Astrocyte (in vitro differentiated cells and primary cell): ENCODE measurements at places on chromosomes 4 and X. TPM values are rescaled to one million over a fixed set of nuclear protein-coding genes. Genes with fewer than 3 reads are reported as not detected.

DNA sequence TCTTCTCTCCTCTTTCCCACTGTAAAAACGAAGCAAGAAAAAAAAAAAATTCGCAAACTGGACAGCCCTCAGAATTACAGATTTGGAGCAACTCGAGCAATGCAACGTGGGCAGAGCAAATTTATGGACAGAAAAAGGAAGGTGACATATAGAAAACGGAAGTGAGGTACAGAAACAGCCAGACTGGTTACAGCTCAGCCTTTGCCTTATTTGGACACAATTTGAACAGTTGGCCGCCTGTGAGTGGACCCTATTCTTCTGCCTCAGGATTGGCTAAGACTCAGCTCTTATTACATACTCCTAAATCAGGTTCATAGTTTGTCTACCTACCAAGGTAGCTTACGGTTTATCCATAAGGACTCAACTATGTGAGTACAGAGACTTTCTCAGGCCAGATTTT, 98.8 kb downstream of the SOWAHB start:
- DNase-seq = no peak

The HOPX gene
- total RNA-seq = 0.94 and 1.7 TPM in 2 replicates

DNA sequence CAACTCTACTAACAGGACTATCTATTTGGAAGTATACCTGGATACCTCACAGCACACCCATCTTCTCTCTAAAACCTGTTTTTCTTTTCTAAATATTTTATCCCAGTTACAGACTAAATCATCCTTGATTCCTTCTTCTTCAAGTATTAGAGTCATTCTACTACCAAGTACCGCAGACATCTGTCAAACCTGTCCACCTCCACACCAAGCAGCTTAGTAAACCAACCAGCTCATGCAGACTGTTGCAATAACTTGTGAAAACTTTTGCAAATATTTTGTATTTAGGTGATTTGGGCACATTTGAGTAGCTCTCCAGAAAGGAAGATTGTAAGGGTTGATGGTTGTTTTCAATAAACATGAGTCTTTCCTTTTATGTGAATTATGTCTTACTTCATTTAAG, 238.6 kb downstream of the ADAMTS3 start:
- no peak for DNase-seq

DNA sequence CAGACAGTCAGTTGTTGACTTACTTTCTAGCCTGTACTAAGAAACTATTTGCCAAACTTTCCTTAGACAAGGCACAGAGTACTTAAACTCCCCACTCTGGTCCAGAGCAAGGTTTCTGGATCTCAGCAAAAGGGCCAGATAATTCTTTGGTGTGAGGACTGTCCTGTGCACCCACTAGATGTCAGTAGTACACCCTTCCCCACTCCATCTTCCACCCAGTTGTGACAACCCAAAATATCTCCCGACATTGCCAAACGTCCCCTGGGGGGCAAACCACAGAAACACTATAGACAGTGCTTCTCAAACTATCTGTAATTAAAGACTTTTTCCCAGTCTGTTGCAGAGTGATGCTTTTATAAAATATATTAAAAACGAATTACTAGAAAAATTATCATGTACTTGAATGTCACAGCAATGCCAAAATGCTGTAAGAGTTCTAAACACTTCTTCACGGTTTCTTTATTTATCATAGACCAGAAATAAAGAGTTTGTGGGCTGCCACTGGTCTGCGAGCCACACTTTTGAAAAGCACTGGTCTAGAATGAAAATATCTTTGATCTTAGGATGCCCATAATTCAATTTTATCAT, 203.5 kb downstream of the PRDM5 start:
- peak; percentile 22 for DNase-seq

The PRPS2 gene
- 11.8 and 12.6 TPM in 2 replicates for total RNA-seq

GRCh38 chr4:36208893-36209473, 35.3 kb downstream of the ARAP2 start:
- DNase-seq = no peak

- DNase-seq = no peak
These were observed 108.5 kb upstream of the GLRA2 start for GRCh38 chrX:14420841-14421240.

GRCh38 chrX:136780241-136780640, 491 bp downstream of the ARHGEF6 start:
- no peak for DNase-seq

DNA sequence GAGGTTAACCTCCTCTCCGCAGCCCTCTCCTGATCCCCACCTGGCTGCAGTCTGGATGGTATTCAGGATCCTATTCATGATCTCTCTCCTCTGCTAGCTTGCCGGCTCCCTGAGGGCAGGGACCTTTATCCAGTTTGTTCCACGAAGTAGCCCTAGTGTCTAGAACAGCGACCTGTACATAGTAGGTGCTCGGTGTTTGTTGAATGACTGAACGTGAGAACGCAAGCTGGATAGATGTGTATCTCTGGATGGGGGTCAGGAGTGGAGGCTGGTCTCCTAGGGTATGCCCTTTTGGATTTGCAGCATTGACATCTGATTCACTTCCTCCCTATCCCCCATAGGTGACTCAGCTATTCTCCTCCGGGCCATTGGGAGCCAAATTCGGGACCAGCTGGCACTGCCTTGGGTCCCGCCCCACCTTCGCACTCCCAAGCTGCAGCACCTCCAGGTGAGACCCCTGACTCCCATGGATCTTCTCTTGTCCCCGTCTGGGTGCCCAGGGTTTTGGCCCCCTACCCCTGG, 7.3 kb downstream of the CCDC22 start:
- DNase-seq = no peak

The GRID2 gene
- 0.07 and 0.14 TPM in 2 replicates for total RNA-seq

The NDST3 gene
- 0.31 and 0.57 TPM in 2 replicates for total RNA-seq

The KLF8 gene
- total RNA-seq = 5.7 and 6.8 TPM in 2 replicates

DNA sequence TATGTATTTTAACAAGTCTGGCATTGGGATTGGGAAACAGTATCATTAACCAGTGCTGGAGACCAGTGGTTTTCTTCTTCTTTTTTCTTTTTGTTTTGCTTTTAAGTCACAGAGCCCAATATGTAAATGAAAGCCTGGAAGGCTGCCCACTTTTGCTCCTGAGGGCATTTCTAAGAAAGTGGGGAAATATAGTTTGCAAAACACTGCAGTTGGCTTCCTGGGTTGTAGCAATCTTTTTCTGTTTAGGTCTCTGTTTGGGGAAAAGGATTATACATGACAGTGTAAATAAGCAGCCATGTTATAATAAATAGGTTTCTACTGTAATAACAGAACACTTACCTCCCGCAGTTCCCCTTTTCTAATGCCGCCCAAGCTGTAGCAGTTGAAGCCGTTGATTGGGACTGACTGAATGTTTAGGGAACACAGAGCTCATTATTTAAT, 105.5 kb downstream of the TMEM164 start:
- no peak for DNase-seq

The TBC1D9 gene
- 29.6 and 31.6 TPM in 2 replicates for total RNA-seq

The PDZD11 gene
- total RNA-seq = 47.4 and 48.9 TPM in 2 replicates

The ADH4 gene
- not detected in 2 replicates for total RNA-seq

DNA sequence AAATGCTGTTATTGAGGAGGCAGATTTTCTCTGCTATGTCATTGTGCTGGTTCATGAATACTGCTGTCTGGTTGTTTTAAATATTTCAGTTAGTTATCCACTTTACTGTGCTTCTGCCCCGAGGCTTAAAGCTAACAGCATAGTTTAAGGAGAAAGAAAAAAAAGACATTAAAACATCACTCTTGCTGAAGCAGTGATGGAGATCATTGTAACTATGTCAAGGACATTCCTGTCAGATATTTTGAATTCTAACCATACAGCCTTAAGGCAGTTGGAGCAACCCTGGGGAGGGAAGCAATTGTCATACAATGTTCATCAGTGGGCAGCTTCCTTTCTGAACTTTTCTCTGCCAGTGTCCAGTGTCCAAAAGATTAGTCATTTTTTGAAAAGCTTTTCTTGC, 199.0 kb upstream of the DDX53 start:
- peak; percentile 14 for DNase-seq

DNA sequence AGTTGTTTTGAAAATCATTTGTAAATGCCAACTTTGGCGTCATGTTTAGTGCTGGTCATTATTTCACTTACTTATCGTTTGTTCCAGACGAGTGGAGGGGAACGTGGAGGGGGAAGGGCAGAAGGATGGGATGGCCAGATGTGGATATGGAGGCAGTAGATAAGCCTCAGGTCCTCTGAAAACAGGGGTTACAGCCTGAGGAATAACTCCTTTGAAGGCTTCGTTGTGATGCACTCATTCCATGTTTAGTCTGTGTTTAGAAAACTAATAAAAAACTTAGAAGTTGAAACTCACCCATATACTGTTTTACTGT, 1.1 kb downstream of the MOB1B start:
- no peak for DNase-seq

The F11 gene
- total RNA-seq = not detected in 2 replicates

The USP51 gene
- total RNA-seq = 1.5 and 2.2 TPM in 2 replicates

DNA sequence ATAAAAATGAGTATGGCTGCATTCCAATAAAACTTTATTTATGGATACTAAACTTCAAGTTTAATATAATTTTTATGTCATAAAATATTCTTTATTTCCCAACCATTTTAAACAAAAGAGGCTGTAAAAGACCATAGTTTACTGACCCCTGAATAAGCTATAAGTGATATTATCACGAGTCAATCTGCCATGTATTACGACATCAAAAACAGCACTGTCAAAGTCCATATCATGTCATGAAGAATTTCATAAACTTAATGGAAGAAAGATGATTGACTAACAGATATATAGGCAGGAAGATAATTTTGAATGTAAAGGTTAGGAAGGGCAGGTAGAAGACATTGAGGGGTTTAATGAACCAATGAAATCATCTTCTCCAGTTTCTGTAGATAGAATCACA, 18.2 kb downstream of the TMEM156 start:
- no peak for DNase-seq

- DNase-seq = peak; percentile 20
These were observed 99.5 kb downstream of the EFHC2 start for GRCh38 chrX:44244008-44244407.

The BBS12 gene
- total RNA-seq = 4.5 and 4.7 TPM in 2 replicates

DNA sequence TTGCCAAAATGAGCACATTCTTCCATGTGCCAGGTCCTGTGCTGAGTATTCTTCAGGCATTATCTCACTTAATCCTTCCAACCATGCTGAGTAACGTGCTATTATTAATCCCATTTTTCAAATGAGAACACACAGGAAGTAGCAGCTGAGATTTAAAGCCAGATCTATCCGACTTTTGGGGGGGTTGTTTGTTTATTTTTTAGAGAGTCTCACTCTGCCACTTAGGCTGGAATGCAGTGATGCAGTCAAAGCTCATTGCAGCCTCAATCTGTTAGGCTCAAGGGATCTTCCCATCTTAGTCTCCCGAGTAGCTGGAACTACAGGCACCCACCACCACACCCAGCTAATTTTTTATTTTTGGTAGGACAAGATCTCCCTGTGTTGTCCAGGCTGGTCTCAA, 55.5 kb upstream of the TRIM2 start:
- DNase-seq = no peak

DNA sequence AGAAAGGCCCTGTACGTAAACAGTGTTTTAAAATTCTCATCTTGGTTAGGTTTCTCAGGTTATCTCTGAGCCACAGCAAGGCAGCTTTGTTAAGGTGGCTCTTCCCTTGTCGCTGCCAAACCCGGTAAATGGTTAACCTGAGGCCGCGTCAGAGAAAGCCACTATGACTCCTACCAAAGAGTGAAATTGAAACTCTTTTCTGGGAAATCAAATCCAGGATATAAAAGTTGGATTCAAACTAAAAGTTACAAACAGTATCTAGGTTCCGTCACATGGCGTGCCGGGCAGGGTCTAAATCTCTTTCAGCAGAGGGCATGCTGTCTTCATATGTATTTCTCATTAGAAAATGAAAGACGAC, 433 bp downstream of the MMAA start:
- peak; percentile 47 for DNase-seq

The GATA1 gene
- not detected in 2 replicates for total RNA-seq

The NALF2 gene
- 1.4 and 2.0 TPM in 2 replicates for total RNA-seq

DNA sequence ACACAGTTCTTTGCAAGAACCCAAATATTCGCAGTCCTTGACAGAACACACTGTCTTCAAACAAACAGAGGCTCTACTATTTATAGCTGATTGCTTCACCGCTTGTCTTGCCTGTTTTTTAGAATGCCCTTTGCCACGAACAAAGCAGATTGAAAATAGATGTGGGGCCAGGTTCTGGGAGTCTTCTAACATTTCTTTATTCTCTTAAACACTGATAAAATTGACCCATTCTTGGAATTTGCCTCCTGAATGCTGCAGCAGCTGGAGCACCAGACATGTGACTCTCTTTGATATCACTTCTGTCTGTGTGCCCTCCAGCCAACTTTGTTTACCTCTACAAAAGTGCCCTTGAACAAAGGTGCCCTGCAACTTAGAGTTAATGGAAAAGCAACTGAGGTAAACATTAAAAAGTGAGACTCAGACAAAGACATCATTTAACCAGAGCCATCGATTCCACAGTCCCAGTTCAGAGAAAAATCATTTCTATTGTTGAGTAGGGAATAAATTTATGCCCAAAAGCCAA, 64.2 kb upstream of the SPP1 start:
- DNase-seq = no peak

- DNase-seq = peak; percentile 70
These were observed 64.0 kb downstream of the POLR2B start for GRCh38 chr4:57042711-57043169.

DNA sequence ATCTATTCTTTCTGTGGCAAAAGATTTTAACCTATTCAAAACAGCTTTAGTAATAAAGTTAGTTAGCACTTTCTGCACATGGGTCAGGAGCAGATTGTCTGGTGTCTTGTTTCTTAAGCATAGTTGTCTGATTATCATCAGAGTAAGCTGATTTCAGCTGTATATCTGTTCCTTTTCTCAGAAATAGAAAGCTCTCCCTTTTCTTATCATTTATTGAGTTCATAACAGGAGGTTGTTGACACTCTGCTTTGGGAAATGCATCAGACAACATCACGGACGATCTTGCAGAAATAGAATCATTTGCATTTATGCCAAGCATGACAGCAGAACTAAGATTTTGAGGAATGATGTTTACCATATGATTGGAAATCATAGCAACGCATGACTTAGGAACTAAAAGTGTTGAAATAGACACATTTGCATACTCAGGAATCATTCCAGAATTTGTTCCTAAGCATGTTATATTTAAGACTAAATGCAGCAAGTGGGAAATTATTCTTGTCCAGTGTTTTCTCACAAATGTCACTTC, 66.7 kb downstream of the RBMX2 start:
- no peak for DNase-seq

- DNase-seq = peak; percentile 32
These were observed 85.2 kb downstream of the PLAC1 start for GRCh38 chrX:134572816-134573682.

GRCh38 chr4:6586715-6587325, 11.8 kb downstream of the MAN2B2 start:
- no peak for DNase-seq

GRCh38 chr4:186887291-186887700, 163.6 kb upstream of the FAT1 start:
- DNase-seq = peak; percentile 66

DNA sequence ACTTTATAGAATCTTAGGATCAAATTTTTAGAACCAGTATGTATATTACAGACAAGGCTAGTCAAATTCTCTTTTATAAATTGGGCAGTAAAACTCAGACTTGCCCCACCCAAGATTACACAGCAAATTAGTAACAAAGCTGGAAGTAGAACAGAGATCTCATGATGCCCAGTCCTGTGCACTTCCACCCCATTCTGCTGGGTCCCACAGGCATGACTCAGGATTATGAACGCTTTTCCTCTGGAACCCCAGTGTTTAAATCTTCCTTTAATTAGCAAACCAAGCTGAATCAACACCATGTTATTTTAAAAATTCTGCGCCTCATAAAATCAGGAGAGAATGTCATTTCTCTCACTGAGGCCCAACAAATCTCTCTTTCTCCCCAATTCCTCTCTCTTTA, 1.5 kb upstream of the IL13RA2 start:
- no peak for DNase-seq
